Stimulated activated CD8-positive, alpha-beta memory T cell treated with anti-CD3 and anti-CD28 coated beads, Interleukin-4, amount 100 ng/mL, for 4 hours (primary cell): ENCODE measurements at places on chromosomes 16 and 17.

DNA sequence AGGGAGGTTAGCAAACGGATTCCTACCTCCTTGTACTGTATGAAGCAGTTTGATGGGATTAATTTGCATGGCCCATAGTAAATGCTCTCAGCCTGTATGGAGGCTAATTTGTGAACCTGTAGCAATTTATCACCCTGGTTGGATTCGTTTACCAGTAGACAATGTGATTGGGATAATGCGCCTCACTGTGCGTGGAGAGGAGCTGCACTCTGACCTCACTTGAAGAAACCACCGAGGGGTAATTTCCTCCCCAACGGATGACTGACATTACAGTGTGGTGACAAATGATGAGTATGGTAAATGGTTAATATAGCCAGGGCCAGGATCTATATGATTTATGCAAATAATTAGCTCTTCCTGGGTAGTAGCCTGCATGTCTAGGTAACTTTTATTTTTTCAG, 479.1 kb upstream of the RBFOX1 start:
- no peak for DNase-seq

- no peak for DNase-seq
Observed at GRCh38 chr17:61783556-61784304, 79.6 kb downstream of the BRIP1 start.

- no peak for DNase-seq
Observed at GRCh38 chr16:85064186-85064585, 36.6 kb downstream of the KIAA0513 start.

DNA sequence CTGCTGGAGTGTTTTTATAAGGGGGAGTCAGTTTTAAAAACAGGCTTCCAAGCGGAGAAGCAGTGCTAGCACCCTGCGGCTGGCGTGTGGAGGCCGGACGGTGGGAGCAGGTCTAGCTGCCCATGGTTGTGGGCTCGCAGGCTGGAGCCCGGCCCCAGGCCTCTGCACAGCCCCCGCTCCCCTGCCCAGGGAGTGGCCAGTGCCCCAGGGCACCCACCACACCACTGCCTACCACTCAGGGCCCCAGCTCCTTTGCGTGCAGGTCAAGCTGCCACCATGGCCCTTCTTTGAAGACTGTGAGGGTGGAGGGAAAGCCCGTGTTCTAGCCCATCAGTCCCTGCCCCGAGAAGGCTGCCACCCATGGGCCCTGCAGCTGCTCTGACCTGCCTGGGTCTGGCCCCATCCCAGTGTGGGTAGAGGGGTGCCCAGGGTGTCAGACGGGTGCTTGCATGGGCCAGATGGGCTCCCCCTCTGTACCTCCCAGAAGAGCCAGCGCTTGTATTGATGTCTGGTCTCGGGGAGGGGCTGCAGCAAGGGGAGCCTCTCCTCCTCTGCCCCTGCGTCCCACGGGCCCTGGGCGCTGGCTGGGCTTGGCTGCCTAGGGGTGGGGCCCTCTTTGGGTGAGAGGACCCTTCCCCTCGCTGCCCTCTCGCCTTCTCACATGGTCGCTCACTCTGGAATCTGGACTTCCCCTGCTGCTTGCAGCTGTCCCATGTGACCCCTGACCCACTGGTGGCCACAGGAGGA, 1.5 kb upstream of the NUDT16L1 start:
- DNase-seq: no peak

DNA sequence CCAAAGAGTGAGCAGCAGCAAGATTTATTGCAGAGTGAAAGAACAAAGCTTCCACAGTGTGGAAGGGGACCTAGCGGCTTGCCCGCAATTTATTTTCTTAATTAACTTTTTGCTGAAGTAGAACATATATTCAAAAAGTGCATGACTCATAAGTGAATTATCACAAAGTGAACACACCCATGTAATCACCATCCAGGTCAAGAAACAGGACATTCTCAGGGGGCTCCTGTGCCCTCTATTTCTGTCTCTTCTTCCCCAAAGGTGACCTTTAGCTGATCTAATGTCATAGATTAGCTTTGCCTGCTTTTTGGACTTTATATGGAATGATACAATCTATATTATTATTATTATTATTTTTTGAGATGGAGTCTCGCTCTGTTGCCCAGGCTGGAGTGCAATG, 19.9 kb downstream of the ERAL1 start:
- DNase-seq: no peak

DNA sequence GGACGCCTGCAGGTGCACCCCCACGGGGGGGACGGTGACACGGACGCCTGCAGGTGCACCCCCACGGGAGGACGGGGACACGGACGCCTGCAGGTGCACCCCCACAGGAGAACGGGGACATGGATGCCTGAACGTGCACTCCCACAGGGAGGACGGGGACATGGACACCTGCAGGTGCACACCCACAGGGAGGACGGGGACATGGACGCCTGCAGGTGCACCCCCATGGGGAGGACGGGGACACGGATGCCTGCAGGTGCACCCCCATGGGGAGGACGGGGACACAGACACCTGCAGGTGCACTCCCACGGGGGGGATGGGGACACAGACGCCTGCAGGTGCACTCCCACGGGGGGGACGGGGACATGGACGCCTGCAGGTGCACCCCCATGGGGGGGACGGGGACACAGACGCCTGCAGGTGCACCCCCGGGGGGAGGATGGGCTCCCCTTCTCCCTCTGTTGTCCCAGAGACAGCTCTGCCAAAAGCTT, 114.5 kb upstream of the METRNL start:
- DNase-seq: no peak

DNA sequence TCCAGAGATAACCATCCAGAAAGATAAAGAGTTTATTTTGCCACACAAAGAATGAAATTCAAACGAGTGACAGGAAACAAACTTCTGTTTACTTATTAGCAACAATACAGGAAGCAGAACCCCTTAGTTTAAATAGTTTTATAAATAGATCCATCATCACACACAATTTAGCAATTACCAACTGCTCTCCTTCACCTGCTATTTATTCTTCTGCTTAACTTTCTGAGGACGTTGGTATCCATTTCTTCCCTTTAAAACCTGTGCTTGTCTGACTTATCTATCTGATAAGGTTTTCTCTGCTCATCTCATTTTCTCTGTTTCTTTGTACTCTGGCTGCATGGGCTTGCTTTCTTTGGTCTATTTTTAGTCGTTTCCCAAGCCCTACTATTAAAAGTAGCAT, 4.3 kb upstream of the ADAMTS18 start:
- no peak for DNase-seq

DNA sequence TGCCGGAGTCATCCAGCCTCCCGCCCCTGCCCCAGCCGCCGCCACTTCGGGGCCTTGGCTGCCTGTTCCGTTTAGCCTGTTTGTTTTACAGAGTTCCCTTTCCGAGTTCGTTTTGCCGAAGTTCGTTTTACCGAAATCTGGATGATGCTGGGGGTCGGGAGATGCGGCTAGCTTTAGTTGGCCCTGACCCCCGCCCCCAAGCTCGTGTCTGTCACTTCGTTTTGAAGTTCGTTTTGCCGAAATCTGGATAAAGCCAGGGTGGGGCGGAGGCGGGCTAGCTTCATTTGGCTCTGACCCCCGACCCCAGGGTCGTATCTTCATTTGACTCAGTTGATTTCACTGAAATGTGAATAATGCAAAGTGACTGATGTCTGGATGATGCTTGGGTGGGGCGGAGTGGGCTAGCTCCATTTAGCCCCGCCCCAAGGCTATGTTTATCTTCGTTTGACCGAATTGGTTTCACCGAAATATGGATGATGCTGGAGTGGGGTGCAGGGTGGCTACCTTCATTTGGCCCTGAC, 591 bp downstream of the PSMD7 start:
- no peak for DNase-seq

GRCh38 chr17:40803617-40804082, 3.9 kb upstream of the KRT28 start:
- DNase-seq: peak; percentile 38

GRCh38 chr17:78125976-78126894, 2.3 kb downstream of the TMC6 start:
- no peak for DNase-seq

- DNase-seq: no peak
Observed at GRCh38 chr17:49633762-49634484, 44.0 kb downstream of the SPOP start.
